ENCODE measurements at places on chromosomes 5 and 9.

DNA sequence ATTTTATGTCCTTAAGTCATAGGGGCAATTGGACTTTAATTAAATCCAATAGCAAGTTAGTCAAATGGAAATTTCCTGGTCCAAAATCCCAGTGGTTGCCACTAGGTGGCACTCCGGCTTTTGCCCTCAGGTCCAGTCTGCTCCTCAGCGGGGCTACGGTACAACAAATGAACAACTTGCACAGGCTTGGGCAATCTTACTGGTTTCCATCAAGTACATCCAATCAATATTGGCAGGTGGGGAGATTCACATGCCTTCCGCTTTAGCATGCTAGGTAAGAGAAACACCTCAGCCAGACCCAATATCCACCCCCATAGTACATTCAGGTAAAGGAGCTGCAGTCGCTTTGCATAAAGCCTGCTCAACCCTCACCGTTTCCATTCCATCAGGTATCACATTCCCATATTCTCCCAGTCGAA is 6.3 kb upstream of the MXD3 start:
- peak; percentile 79 for DNase-seq

DNA sequence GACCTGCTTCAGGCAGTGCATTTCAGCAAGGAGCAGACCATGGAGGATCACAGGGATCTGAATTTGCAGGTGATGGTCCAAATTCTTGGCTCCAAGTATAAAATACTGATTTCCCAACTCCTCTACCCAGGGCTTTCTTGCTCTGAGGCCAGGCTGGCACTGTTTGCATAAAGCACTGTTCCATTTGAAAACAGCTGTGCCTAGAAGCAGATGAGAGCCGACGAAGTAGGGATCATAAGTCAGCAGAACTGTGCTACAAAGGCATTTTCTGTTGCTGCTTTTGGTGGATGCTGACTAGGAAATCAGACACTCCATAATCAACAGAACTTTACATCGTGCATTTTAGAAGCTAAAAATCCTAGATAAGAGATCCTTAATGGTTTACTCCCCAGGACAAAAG is 126.4 kb downstream of the MAT2B start:
- no peak for DNase-seq

- no peak for DNase-seq
Observed at GRCh38 chr5:172637110-172637580, 3.9 kb upstream of the NEURL1B start.

DNA sequence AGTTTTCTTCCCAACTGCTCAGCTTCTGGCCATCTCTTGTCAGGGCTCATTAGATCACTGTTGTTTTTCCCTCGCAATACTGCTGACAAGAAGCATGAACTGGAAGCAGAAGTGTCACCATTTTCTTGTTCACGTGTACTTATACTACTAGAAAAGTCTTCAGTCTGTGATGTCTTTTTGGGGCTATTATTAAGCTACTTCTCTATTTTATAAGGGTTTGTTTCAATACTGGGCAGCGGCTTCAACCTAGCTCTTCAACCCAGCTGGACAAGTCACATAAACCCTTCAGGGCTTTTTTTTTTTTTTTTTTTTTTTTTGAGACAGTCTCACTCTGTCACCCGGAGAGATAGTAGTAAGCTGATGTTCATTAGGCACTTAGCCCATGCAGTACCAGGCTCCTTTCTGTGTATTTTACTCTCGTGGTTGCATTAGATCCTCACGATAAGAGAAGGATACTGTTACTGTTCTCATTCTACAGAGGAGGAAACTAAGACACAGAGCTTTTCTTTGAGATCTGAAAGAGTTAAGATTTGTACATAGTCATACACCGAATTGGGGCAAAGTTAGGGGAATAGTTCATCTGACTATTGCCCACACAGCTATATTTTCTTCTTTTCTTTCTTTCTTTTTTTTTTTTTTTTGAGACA is 20.5 kb downstream of the RAPGEF1 start:
- no peak for DNase-seq

- DNase-seq, result no peak
Observed at GRCh38 chr9:36530224-36530623, 42.5 kb upstream of the MELK start.

DNA sequence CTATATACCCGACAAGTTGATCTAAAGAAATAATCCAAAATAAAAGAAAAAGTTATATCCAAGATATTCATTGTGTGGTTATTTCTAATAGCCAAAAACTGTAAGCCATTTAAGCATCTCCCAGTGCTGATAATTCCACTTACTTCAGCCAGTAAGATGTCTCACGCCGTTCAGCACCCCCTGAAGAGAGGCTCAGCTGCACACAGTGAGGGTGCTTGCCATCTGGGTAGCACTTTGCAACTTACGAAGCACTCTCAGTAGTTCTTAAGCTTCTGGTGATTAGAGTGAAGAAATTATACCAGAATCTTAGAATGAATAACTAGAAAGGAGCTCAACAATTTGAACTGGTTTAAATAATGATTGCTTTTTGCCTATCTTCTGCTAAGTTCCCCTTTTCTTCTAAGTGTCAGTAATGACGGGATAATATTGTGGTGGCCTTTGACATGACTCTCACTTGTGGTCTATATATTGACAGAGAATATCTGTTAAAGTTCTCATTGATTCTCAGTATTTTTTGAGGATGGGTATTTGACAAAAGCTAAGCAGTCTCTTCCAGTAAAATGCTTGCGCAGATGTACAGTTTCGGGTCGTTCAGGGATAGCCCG is 26.2 kb upstream of the LTC4S start:
- no peak for DNase-seq

GRCh38 chr9:104765138-104765537 is 1.2 kb downstream of the NIPSNAP3B start:
- DNase-seq, result no peak

- no peak for DNase-seq
Observed at GRCh38 chr9:108654566-108654965, 201.2 kb downstream of the ACTL7B start.

DNA sequence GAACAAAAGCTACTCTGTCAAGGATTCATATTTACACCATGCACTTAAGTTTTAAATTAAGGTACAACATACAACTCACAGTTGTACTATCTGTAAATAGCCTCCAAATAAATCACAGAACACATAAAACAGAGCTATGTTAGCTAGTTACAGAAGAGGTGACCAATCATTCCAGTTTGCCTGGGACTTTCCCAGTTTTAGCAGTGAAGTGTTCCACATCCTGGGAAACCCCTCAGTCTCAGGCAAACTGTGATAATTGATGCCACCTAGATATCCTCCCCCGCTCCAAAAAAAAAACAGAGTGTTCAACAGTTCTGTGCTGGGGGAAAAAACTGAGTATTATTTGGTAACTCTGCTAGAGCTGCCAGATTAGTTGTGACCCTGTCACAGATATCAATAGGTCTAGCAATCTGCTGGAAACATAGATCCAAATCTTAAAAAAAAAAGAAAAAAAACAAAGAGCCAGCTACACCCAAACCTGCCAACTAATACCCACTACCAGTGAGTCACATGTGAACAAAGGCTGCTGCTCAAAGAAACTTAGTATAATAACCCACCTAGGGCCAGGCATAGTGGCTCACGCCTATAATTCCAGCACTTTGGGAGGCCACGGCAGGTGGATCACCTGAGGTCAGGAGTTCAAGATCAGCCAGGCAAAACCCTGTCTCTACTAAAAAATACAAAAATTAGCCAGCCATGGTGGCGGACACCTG is 5.7 kb downstream of the TBCA start:
- no peak for DNase-seq

- DNase-seq, result peak; percentile 10
Observed at GRCh38 chr5:134227259-134227658, 1.4 kb upstream of the PPP2CA start.

GRCh38 chr5:9160747-9161146 is 385.1 kb downstream of the SEMA5A start:
- no peak for DNase-seq

DNA sequence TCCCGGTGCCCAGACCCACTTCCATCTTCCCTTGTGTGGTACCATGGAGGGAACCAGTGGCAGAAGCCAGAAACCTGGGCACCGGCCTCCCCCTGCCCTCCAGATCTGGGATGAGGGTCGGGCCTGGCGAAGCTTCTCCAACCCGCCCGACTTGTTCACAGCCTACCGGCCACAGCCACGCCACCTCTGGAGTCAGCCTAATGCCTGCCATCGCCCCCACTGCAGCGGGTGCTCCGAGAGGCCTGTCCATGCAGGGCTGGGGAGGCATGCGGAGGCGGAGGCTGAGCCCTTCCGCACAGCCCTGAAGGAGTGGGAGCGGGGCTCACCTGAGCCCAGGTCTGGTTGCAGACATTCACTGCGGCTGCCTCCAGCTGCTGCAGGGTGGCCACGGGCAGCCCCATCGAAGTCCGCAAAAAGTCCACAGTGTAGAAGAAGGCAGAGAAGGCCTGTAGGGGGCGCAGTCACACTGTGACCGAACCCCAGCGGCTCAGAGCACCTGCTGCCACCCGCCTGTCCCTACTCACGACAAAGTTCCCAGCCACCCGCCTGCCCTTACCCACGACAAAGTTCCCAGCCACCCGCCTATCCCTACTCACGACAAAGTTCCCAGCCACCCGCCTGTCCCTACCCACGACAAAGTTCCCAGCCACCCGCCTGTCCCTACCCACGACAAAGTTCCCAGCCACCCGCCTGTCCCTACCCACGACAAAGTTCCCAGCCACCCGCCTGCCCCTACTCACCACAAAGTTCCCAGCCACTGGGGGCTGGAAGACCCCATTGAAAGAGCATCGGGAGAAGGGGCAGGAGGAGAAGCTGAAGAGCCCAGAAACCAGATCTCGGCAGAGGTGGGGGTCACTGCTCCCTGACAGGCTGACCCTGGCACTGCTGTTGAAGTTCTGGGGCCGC is 3.8 kb upstream of the NPDC1 start:
- peak; percentile 76 for DNase-seq

DNA sequence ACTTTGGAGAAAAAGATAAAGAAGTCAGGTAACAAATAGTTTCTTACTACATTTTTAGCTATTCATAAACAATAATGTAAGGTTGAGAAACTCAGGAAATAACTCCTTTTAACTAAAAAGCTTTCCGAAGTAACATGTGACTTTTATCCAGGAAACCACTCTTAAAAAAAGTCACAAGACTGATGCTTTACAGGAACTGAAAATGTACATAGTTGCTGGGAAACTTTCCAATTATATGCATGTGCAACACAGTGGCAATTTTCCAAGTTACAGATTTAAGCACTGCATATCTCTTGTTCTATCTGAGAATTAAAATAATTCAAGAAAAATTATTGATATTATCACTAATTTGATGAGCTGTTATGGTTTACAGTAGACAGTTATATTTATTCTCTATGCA is 105.2 kb downstream of the CDH10 start:
- DNase-seq, result peak; percentile 18

- DNase-seq, result peak; percentile 70
Observed at GRCh38 chr5:79857714-79858409, 133.2 kb downstream of the MTX3 start.

DNA sequence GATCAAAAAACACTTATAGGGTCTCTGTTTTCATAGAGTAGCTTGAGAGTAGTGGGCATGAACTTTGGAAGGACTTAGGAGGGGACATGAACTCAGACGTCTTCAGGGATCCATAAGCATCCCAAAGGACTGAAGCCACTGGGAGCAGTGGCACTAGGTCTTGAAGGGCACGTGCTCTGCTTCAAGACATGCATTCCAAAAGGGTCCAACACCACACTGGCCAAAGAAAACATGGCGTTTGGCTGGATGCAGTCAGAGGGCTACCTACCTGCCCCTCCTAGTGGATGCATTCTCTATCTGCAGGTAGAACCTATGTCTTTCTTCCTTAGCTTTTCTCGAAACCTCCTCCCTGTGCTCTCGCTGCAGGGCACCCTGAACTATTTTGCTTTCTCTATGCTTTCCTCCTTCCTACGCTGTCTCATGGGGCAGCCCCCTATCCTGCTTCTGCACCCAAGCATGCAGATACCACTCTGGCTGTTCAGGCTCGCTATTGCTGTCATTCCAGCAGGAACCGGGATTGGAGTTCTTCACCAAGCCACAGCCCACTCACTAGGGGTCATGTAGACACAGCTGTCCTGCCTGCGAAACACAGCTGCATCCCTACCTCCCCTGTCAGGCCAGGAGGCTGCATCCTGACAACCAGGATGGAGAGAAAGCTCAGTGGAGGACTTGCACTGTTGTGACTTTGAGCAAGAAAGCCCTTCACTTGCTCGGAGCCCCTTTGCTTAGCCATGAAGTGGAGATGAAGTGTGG is 11.9 kb downstream of the FAM240B start:
- DNase-seq, result peak; percentile 15

GRCh38 chr9:27371382-27371781 is 74.4 kb upstream of the EQTN start:
- DNase-seq, result no peak

DNA sequence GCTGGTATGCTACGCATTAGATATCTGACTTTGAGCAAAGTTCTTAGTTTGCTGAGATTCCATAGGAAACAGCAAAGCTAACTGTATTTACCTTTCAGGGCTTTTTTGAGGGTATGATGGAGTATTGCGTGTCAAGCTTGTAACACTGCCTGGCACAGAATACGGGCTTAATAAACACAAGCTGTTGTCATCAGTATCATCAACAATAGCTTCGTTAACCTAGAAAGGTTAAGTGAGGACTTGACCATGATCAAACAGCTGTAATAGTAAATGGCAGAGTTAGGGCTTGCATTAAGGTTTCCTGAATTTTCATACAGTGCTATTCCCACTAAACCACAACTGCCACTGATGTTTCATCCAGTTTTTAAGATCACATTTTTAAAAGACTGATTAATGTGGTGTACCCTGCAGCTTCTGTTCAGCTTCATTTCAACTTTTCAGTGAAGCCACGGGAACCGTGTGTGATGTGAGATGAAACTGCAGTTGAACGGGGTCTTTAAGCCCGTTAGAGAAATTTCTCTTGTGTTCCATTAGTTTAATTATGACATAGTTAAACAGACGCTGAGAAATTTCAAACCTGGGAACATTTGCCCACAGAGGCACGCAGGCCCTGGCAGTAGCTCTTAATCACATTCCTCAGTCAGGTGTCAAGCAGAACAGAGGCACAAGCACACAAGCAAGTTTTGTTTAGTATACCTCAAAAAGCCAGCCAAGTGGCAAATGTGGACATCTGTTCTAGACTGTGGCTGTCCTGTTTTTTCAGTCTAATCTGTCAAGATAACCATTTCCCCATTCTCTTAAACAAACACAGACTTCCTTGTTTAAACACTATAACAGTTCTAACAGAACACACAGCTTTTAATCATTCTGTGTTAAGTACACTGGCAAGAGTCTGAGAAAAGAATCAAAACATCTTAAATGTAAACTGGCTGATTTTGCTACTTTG is 147.1 kb downstream of the ZNF608 start:
- peak; percentile 71 for DNase-seq

- peak; percentile 43 for DNase-seq
Observed at GRCh38 chr9:93431539-93432105, 19.9 kb upstream of the FAM120A start.

GRCh38 chr5:103109277-103109676 is 10.7 kb downstream of the GIN1 start:
- no peak for DNase-seq

DNA sequence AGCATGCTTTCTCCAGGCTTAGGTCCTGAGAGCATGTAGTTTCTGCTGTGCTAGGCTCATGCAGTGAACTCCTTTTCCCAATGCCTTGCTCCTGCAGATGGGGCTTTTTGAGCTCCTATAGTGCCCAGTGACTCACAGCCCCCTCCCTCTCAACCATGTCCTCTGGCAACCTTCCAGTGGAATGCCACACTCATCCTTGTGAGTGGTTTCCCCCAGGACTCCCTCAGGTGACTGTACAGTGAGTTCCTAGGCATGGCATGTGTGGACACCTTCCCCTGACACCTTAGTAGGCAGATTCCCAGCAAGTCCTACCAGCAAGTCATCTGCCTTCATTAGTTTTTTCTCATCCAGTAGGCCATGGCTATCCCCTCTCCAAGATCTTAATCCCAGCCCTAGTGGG is 72.4 kb upstream of the CXCL14 start:
- DNase-seq, result no peak

- no peak for DNase-seq
Observed at GRCh38 chr5:1755321-1755949, 44.2 kb downstream of the MRPL36 start.

Measured in KBM-7 (cell line).